ENCODE measurements at places on chromosomes 16 and 17. TPM values are rescaled to one million over a fixed set of nuclear protein-coding genes. Genes with fewer than 3 reads are reported as not detected.

- H3K36me3 ChIP-seq, result peaks cover 23% of the 10 kb centered on the region
- H3K4me1 ChIP-seq, result peaks cover 1% of the 10 kb centered on the region
- DNase-seq, result no peak
- H3K27ac ChIP-seq, result no peak overlapping the region
Measured at GRCh38 chr16:19073344-19073743, 5.9 kb downstream of the COQ7 start.

DNA sequence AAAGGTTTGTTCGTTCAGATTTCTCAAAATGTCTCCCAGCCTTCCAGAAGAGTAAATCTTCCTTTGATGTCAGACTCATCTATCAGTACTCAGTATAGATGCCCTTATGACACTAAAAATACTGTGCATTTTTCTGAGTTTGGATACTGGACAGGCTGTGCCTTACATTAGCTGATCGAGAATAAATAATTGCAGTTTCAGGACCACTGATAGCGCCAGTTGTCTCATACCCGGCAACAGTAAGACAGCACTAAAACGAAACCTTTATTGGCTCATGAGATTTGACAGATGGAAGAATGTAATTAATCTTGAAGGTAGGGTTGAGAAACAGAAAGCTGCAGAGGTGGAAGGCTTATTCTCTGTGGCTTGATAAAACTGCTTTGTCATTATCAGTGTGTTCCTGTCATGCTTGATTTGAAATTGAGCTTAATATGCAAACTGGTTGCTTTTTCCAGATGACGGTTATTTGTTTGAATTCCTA lies 1.2 kb downstream of the ATP6V0A1 start:
- H3K4me1 ChIP-seq, result peaks cover 47% of the 10 kb centered on the region
- H3K27ac ChIP-seq, result peak overlapping the region; percentile 84
- H3K4me3 ChIP-seq, result peak overlapping the region; percentile 69
- no peak for DNase-seq
- H3K36me3 ChIP-seq, result peaks cover 4% of the 10 kb centered on the region

DNA sequence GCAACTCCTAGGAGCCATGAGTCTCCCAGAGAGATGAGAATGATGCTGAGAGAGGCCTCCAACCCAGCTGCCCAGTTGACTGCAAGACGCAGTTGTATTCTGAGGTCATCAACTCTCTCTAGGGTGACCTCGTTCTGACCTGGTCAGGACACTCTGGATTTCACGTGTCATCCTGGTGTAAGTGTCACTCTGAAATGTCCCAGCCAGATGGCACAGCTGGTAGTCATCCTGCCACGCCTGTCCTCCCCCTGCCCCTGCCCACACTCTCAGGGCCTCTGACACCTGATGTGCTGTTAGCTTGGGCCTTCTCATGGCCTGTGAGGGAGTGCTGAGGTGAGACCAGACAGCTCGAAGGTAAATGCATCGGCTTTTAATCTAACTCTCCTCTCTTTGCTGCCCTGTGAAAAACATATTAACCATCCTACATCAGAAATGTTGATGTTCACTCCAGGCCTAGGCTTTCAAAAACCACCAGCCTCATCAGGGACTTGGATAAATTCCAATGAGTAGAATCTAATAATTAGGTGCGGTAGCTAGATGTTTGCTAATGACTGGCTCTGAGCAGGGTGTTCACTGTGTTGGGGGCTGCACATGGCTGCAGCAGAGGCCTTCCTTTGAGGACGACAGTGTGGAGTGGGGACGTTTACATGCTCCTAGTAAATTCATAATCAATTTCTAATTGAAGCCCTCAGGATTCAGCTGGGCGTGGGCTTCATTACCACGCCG lies 13.8 kb downstream of the MLYCD start:
- H3K27me3 ChIP-seq, result no peaks in the 10 kb centered on the region
- no peak overlapping the region for H3K27ac ChIP-seq
- H3K36me3 ChIP-seq, result peaks cover 71% of the 10 kb centered on the region
- H3K4me1 ChIP-seq, result no peaks in the 10 kb centered on the region

GRCh38 chr16:89139907-89140361 lies 31.6 kb upstream of the CDH15 start:
- H3K4me3 ChIP-seq, result no peak overlapping the region
- H3K4me1 ChIP-seq, result no peaks in the 10 kb centered on the region
- no peak overlapping the region for H3K27ac ChIP-seq

DNA sequence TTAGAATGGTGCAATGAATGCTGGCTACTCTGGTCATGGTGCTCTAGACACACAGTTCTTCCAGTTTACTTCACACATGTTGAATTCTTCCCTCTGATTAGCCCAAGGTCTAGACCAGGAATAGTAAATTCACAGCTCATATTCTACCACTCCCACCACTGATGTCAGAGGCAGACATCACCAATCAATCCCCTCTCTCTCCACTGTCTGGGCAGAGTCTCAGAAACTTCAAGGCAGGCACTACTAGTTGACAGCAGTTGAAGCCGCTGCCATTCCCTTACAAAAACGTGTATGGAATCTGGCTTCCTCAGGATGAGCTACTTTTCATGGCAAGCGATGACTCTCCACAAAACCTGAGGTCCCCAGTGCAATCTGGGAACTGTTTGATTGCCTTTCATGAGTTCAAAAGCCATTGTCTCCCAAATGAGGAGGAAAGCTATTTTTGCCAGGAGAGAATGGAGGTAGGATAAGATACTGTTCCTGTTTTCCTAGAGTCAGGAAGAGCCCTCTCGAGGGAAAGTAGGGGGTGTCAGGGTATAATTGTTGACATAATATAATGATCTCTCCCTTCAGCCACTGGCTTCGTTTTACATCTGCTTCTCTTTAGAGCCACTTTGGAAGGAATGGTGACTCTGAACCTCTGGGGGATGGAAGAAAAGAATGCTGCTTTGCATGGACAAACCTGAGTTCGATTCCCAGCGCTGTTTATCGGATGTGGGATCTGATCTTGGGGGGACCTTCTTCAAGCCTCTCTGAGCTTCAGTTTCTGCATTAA lies 90.0 kb downstream of the FOXL1 start:
- no peak for DNase-seq
- H3K27me3 ChIP-seq, result no peaks in the 10 kb centered on the region
- no peaks in the 10 kb centered on the region for H3K36me3 ChIP-seq
- no peak overlapping the region for H3K4me3 ChIP-seq
- H3K4me1 ChIP-seq, result peaks cover 9% of the 10 kb centered on the region

- peaks cover 3% of the 10 kb centered on the region for H3K27me3 ChIP-seq
- DNase-seq, result no peak
- no peaks in the 10 kb centered on the region for H3K4me1 ChIP-seq
- H3K27ac ChIP-seq, result no peak overlapping the region
- no peak overlapping the region for H3K4me3 ChIP-seq
- no peaks in the 10 kb centered on the region for H3K36me3 ChIP-seq
Measured at GRCh38 chr16:50925758-50926357, 184.0 kb downstream of the CYLD start.

GRCh38 chr17:68993112-68993511 lies 37.9 kb upstream of the ABCA8 start:
- H3K4me3 ChIP-seq, result no peak overlapping the region
- H3K4me1 ChIP-seq, result no peaks in the 10 kb centered on the region
- DNase-seq, result no peak
- no peaks in the 10 kb centered on the region for H3K36me3 ChIP-seq
- H3K27ac ChIP-seq, result no peak overlapping the region

DNA sequence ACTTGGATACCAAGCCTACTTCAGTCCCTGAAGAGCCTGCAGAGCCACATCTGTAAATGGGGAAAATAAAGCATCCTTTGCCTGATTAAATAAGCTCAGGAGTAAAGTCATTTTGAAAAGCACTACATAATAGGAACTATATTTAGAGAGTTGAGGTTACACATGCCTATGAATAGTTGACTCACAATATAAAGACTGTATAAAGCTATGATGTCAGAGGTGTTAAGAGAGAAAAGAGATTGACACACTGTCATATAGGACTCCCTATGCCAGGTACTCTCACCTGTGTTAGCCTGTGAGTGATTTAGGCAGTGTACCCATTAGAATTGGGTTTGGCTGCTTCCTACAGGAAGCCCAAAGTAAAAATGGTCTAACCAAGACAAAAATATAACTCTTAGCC lies 87.7 kb upstream of the CRHR1 start:
- H3K36me3 ChIP-seq, result no peaks in the 10 kb centered on the region
- no peak for DNase-seq
- H3K27me3 ChIP-seq, result peaks cover 2% of the 10 kb centered on the region
- no peak overlapping the region for H3K4me3 ChIP-seq
- H3K27ac ChIP-seq, result no peak overlapping the region
- H3K4me1 ChIP-seq, result no peaks in the 10 kb centered on the region

- H3K27ac ChIP-seq, result no peak overlapping the region
- no peak for DNase-seq
- no peaks in the 10 kb centered on the region for H3K27me3 ChIP-seq
- H3K36me3 ChIP-seq, result no peaks in the 10 kb centered on the region
Measured at GRCh38 chr17:27778183-27778582, 22.1 kb downstream of the NOS2 start.

- H3K4me1 ChIP-seq, result no peaks in the 10 kb centered on the region
- H3K4me3 ChIP-seq, result no peak overlapping the region
- no peak overlapping the region for H3K27ac ChIP-seq
- H3K36me3 ChIP-seq, result no peaks in the 10 kb centered on the region
- DNase-seq, result no peak
Measured at GRCh38 chr17:79220713-79221291, 146.2 kb downstream of the ENGASE start.

DNA sequence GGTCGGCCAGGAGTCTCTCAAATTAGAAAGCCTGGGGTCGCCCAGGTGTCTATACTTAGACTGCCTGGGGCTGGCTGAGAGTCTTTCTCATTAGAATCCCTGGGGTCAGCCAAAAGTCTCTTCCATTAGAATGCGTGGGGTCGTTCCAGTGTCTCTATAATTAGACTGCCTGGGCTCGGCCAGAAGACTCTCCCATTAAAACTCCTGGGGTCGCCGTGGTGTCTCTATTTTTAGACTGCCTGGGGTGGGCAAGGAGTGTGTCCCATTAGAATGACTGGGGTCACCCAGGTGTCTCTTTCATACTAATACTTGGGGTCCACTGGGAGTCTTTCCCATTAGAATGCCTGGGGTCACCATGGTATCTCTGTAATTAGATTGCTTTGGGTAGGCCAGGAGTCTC lies 2227.7 kb downstream of the TP53TG3F start:
- DNase-seq, result no peak
- H3K4me3 ChIP-seq, result no peak overlapping the region
- H3K27ac ChIP-seq, result no peak overlapping the region
- H3K27me3 ChIP-seq, result no peaks in the 10 kb centered on the region

DNA sequence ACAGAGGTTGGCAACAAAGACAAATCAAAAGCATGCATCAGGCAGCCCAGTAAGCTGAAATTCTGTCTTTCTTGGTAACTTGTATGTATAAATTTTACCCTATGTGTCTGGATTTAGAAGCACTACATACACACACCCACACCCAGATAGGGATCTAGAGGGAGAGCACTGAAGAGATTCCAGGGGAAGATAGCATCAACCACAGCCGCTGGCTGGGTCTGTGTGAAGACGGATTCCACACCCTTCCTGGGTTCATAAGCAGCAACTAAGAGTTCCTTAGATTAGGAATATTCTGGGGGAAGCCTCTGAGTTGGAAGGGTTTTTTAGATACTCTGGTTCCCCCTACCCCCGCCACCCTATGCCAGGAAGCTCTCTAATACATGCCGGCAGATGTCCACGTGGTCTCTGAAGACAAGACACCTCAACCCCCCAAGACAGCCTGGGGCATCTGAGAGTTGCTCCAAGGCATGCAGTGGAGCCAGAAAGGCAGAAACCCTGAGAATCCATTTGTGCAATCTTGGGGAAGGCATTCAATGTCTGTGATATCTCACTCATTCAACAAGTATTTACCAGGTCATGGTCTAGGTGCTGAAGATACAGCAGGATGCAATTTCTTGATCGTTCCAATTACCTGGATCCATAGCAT lies 86.4 kb downstream of the NOG start:
- no peak for DNase-seq
- H3K27ac ChIP-seq, result no peak overlapping the region
- no peaks in the 10 kb centered on the region for H3K36me3 ChIP-seq
- H3K27me3 ChIP-seq, result peaks cover 40% of the 10 kb centered on the region

DNA sequence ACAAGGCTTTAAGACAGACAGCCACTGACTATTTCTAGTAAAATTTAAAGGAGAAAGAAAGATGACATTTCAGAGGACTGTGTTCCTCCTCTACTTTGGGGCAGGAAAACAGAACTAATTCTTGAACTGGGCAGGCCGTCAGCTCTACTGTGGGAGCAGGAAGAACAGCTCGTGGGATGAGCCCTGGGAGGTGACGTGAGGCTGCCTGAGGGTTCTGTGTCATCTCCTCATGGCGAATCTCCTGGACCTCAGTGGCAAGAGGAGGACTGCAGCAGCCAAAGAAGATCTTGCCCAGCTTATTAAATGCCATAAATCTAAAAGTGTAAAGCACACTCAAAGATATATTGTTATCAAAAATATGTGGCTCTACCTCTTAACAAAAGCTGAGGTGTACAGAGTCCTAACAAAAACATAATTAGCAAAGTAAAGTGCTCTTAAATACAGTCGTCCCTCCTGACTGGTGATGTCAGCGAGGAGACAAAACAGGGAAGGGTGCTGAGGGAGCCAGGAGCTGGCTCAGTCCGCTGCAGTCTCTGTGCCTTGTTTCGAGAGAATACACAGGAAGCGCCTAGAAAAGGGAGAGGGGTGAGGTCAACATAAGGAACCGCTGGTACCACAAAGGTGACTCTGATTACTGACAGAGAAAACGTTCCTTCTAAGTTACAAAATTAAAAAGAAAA lies 58.0 kb downstream of the CREBBP start:
- no peaks in the 10 kb centered on the region for H3K27me3 ChIP-seq
- peak overlapping the region; percentile 41 for H3K4me3 ChIP-seq

- peak overlapping the region; percentile 38 for H3K4me3 ChIP-seq
- H3K36me3 ChIP-seq, result no peaks in the 10 kb centered on the region
- H3K27ac ChIP-seq, result peak overlapping the region; percentile 15
- peak; percentile 56 for DNase-seq
- no peaks in the 10 kb centered on the region for H3K27me3 ChIP-seq
Measured at GRCh38 chr16:14309001-14309886, 238.1 kb downstream of the MRTFB start.

- H3K27ac ChIP-seq, result peak overlapping the region; percentile 92
- H3K4me1 ChIP-seq, result peaks cover 76% of the 10 kb centered on the region
- H3K36me3 ChIP-seq, result peaks cover 13% of the 10 kb centered on the region
- DNase-seq, result no peak
- no peaks in the 10 kb centered on the region for H3K27me3 ChIP-seq
Measured at GRCh38 chr16:11561856-11562255, 24.9 kb downstream of the LITAF start.

GRCh38 chr16:11624636-11625607 lies 38.2 kb upstream of the LITAF start:
- peak overlapping the region; percentile 52 for H3K27ac ChIP-seq
- H3K4me1 ChIP-seq, result peaks cover 60% of the 10 kb centered on the region
- no peak for DNase-seq
- H3K27me3 ChIP-seq, result no peaks in the 10 kb centered on the region
- H3K4me3 ChIP-seq, result peak overlapping the region; percentile 2
- no peaks in the 10 kb centered on the region for H3K36me3 ChIP-seq

CBLN1 gene
- not detected for total RNA-seq

TERB1 gene
- total RNA-seq, result 0.20 TPM

ZFP90 gene
- 21.5 TPM for total RNA-seq

ZG16 gene
- not detected for total RNA-seq

TMEM92 gene
- total RNA-seq, result not detected

PRAC2 gene
- not detected for total RNA-seq

RNF227 gene
- 2.4 TPM for total RNA-seq

IGSF6 gene
- 0.25 TPM for total RNA-seq
